T-helper 17 cell (primary cell): ENCODE measurements at places on chromosomes 6 and 20.

- DNase-seq = no peak
These were observed 133.8 kb downstream of the SMOC2 start for GRCh38 chr6:168574699-168575195.

GRCh38 chr20:59600472-59600871, 3.9 kb upstream of the PHACTR3 start:
- no peak for DNase-seq

- DNase-seq = no peak
These were observed 404 bp downstream of the CEP162 start for GRCh38 chr6:84227044-84227433.

- DNase-seq = no peak
These were observed 117.0 kb downstream of the PHACTR3 start for GRCh38 chr20:59721386-59721785.

GRCh38 chr6:25918083-25918683, 12.3 kb downstream of the SLC17A2 start:
- DNase-seq = no peak

DNA sequence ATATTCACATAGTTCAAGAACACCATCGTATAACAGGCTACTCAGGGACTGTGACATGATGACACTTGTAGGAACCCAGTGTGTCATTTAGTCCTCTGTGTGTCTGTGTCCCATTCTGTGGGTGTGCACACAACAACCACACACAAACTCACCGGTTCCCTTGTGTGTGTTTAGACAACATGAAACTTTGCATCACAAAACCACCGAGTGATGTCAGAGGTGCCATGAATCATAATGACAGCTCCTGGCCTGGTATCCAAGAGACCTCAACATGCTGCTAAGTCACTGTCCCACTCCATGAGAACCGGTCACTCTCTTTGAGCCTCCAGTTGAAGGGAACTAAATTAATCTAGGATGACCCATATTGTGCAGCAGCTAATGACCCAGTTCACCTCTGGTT, 421.3 kb downstream of the PREX1 start:
- no peak for DNase-seq

- no peak for DNase-seq
These were observed 117.5 kb upstream of the QKI start for GRCh38 chr6:163296835-163297519.

GRCh38 chr20:28562510-28562898, 2695.0 kb upstream of the DEFB115 start:
- DNase-seq = no peak

- no peak for DNase-seq
These were observed 38.1 kb upstream of the NOX3 start for GRCh38 chr6:155493694-155494143.

DNA sequence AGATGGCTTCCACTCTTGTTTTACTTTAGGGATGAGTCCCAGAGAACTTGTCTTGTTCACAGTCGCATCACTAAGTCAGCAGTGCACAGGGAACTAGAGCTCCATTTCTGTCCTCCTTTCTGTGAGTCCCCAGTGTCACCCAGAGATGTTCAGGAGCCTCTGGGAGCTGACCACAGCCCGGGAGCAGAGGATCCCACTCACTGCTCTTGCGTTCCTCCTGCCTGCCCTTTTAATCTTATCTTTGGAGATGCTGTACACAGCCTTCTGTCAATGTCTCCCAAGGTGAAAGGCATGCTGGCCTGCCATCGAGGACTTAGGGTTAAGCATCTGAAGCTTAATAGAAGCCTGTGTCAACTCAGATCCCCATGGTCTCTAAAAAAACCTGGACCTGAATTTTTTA, 71.2 kb downstream of the IGF2R start:
- DNase-seq = no peak

DNA sequence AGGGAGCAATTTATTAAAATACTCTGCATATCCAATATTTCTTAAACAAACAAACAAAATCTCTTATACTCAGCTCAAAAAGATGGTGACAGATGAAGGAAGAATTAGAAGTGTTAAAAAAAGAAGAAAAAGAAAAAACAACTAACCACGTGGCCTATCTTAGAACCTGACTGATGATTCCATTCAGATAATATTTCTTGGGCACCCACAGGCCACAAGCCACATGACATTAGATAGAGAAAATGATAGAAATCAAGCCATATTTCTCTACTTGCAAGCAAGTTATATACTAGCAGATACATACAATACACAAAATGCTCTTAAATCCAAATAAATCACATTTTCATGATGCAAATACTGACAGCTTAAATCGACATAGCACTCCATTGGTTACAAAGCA, 14.5 kb upstream of the RAMACL start:
- no peak for DNase-seq

- no peak for DNase-seq
These were observed 50.7 kb upstream of the TFB1M start for GRCh38 chr6:155364844-155365437.

- no peak for DNase-seq
These were observed 35.2 kb downstream of the HIVEP1 start for GRCh38 chr6:12047304-12047703.

GRCh38 chr6:158543606-158544185, 16.2 kb upstream of the TMEM181 start:
- DNase-seq = no peak

DNA sequence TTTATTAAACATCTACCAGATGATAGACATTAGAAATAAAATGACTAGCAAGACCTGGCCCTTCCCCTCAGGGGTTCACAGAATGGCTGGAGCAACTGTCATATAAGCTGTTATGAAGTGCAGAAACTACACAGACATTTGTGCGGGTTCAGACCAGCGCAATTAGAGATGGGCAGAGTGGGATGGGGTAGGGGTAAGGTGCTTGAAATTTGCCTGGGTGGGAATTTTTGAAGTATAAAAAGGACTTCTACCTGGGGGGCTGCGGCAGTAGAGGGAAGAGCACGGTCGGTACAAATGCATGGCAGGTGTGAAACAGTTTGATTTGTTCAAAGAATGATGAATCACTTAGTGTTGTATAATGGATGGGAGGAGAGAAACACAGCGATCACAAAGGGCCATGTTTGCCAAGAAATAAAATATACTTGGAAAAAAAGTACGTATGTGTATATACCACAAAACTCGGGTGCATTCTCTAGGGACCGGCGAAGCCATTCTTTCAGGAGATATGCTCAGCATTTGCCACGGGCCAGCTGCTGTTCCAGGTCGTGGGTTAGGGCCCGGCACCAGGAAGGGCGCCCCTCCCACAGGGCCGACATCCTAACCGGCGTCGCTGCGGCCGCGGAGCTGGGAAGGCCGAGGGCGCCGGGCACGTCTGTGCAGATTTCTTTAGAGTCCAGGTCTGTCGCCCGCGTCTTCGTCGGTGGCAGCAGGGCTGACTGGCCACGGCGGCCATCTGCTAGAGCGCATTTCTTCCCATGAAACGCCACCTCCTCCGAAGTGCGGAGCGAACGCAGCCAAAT, 809 bp upstream of the NOL7 start:
- no peak for DNase-seq

DNA sequence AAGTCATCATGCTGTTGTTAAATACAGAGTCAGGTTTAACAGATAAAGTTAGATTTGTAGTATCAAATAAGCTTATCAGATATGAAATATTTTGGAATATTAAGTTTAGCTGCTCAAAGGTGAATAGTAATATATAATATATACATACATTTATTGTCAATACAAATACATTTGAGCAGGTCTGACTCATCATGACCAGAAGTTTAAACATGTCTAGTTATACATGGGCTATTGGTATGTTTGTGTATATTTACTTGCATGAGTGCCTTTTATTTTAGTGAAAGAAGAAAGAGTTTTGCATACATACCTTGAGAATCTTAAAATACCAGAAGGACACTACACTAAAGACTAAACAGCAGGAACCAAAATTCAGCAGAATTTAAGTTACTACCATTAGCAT, 76.8 kb downstream of the BMP5 start:
- no peak for DNase-seq

- no peak for DNase-seq
These were observed 183.7 kb upstream of the JAG1 start for GRCh38 chr20:10857352-10858070.

- DNase-seq = no peak
These were observed 693 bp upstream of the SLC29A1 start for GRCh38 chr6:44222486-44223318.

DNA sequence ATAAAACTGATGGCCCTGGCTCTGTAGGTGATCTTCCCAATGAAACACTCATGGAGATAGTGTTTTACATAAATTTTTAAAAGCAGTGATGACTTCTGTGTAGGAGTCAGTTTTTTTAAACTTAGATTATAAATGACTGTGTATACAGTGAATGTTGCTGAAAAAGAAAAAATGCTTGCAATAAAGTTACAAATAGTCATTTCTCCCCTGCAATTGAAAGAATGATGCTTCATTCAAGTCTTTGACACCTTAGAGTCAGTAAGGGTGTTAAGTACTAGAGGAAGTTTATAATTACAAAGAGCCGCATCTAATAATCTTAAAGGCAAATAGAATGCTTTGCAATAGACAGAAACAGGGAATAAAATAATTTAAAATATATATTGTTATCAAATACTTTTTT, 27.6 kb downstream of the ZNF292 start:
- no peak for DNase-seq

DNA sequence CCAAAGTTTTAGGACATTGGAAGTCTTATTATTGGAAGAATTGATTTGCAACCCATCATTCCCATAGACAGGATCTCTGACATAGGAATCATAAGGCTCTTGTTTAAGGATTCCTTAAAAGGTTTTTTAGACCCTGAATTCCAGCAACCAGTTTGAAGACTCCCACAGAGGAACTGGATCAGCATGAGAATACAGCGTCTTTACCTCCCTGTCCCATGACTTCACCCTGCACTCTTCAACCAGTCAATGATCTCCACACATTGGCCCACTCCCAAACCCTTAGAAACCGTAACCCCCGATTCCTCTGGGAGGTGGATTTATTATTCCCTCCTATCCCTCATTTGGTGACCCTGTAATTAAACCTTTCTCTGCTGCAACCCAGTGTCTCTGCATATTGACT, 150.7 kb upstream of the PLCB4 start:
- no peak for DNase-seq

DNA sequence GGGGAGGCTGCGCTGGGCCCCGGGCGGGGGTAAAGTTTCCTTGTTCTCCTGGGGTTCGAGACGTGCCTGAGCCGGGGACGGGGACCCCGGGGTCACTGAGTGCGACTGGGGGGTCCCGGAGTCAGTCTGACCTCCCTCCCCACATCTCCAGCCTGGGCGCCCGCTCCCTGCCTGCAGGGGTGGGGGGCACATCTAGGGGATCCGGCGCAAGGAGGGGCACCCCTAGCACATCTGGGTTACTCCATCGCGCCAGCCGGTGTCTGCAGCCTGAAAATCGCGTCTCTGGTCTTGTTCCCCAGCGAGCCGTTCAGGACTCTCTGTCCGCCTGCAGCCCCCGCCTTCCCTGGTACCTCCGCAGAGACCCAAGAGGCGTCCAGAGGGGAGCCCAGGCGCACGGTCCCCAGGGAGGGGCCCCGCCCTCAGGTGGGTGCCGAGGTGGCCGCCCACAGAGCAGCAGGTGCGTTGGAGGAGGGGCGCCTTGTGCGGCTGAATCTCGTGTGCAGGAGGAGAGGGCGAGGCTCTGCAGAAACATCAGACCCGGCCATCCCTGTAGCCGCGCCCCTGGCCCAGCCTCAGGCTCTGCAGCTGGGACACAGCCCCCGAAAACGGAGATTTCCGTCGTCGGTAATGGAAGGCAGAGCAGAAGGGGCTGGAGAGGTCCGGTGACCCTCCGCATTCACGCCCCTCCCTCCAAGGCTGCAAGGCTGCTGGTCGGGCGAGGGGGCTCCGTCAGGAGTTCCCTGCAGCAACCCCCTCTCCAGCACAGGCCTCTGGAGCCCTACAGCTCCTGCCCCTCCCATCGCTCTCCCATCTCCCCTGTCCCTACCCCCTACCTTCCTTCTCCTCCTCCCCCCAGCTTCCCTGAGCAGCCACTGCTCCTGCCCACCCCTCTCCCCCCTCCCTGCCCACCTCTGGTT, 628 bp upstream of the CHRNA4 start:
- DNase-seq = no peak

DNA sequence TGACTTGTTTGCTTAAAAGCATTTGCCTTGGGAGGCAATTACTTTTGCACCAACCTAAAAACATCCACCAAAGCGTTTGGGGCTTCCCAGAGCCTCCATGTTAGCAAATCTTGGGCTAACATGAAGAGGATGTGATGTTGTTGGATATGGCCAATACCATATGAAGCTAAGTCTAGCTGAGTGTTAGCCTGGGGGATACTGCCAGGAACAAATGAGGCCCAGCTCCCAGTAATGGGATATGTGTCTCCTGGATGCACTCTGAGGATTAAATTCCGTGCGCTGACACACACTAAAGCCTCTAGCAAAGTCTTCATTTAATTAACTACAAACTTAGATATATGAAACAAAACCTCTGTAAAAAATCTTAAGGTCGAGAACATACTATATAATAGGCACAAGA, 35.3 kb upstream of the HBS1L start:
- no peak for DNase-seq

DNA sequence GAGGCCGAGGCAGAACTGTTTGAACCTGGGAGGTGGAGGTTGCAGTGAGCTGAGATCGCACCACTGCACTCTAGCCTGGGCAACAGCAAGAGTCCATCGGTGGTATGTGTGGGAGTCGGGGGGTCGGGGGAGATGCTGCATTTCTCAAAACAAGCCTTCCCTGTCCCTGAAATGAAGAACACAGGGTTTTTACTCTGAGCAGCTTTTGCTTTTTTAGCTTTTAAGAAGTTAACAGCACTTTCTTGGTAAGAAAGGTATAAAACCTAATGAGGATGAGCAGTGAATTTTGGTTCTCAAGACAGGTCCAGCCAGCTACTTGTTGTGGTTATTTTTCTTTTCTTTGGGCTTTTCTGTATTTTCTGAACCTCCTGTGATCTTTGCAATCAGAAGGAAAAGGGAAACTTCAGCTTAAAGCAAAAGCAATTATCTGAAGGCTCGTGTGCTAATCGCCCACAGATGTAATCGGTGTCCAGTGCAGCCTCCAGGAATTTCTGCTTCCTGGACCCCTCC, 3.7 kb downstream of the RPL10A start:
- no peak for DNase-seq

DNA sequence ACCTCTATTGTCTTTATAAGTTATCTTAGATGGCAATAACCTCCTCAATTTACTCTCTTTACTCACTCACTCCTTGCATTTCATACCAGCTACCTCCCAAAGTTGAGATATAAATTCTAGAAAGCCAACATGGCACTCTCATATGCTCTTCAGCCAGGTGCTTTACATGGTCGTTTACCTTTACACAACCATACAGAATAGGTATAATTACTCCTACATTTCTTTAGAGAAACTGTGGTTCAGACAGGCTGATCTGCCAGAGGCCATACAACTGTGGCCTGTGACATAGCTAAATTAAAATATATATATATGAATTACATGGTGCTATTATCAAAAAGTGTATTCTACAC, 45.7 kb downstream of the HBS1L start:
- DNase-seq = no peak

GRCh38 chr20:59804871-59805665, 128.4 kb downstream of the SYCP2 start:
- no peak for DNase-seq

DNA sequence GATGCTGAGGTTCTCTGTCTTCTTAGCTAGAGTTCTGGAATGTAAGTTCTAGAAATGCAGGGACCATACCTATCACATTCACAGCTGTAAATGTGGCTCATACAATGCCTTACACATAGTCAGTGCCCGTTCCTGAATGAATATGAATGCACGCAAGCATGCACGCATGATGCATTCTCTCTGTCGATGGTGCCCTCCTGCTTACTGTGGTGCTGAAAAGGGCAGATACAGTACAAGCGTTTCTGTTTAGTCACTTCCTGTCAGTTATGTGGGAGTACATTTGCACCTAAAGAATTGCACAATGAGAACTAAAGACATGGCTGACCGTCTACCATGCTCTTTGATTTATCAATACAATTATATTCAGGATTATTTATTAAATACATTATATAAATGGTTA, 152.2 kb upstream of the SOX4 start:
- DNase-seq = no peak
